Renal pelvis (tissue), 12 donors: ENCODE measurements at places on chromosomes 1 and 21.

- DNase-seq: no peak
Measured at GRCh38 chr1:19759740-19760089, 40.0 kb downstream of the TMCO4 start.

DNA sequence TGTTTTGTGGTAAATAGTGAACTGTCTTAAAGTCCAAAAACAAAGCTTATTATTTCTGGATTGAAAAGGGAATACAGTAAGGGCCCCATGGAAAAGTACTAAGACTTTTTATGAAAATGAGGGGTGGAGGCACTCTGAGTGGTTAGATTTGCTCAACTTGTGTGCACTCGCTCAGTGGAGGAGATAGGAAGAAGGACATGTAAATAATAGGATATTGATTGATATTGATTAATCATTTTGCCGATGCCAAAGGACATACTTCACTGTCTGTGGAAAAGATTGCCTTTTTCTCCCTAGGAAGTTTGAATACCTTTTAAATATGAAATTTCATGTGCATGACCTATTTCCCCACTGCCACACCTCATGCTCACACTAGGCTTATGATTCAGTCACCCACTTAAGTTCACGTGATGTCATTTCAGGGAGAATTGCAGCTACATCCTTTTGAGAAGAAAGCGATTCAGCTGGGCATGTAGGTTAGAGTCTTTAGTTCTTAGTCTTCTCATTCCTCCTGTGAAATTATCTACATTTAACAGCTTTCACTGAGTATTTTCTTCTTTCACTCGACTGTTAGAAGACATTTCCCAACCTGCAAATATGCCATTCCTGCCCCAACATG is 5.0 kb downstream of the MTR start:
- no peak for DNase-seq

- no peak for DNase-seq
Measured at GRCh38 chr1:166136222-166136621, 30.6 kb downstream of the FAM78B start.

DNA sequence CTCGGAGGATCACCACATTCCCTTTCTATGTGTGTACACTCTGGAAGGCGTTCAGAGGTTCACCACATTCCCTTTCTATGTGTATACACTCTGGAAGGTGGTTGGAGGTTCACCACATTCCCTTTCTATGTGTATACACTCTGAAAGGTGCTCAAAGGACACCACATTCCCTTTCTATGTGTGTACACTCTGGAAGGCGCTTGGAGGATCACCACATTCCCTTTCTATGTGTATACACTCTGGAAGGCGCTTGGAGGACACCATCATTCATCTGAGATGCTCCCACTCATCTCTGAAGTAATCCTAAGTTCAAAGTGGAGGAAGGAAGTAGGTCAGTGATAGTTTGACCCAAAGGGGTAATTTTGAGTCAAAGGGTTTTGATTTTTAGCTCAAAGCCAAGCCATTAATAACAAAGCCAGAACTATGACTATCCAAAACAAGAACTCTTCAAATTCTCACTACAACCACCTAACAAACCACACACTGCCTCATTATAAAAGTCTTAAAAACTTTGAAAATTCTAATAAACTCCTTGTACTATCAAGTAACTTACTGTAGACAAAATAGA is 32.9 kb downstream of the NRIP1 start:
- no peak for DNase-seq

- no peak for DNase-seq
Measured at GRCh38 chr21:26954662-26955121, 12.2 kb downstream of the ADAMTS5 start.

DNA sequence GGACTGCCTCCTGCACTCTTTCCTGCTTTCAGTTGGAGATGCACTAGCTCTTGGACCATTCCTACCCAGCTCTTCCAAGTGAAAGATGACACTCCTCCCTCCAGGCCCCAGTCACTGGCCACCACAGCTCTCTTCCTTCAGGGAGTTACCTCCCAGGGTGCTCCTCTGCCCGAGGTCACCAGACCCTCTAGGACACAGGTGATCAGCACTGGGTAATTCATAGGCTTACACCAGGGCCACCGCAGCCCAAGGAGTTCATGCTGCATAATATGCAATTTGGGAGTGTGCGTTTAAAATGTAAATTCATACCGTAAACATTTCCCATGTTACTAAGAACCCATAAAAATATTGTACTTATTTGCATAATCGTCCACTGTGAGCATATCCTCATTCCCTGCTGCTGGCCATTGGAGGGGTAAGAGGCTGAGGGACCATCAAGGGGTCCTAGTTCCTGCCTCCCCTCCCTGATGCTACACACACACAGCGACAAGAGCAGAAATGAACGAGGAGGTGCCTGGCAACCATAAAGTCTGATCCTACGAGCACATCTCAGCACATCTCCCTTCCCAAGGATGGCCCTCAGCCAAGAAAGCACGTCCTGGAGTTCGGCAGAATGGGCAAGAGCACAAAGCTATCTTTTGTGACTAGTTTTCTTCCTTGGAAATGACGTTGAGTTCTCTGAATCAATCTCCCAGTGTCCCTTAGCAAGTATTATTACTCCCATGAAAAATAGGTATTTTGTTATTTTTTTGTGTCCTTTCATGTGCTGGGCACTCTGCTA is 222.9 kb upstream of the RAB4A start:
- no peak for DNase-seq

DNA sequence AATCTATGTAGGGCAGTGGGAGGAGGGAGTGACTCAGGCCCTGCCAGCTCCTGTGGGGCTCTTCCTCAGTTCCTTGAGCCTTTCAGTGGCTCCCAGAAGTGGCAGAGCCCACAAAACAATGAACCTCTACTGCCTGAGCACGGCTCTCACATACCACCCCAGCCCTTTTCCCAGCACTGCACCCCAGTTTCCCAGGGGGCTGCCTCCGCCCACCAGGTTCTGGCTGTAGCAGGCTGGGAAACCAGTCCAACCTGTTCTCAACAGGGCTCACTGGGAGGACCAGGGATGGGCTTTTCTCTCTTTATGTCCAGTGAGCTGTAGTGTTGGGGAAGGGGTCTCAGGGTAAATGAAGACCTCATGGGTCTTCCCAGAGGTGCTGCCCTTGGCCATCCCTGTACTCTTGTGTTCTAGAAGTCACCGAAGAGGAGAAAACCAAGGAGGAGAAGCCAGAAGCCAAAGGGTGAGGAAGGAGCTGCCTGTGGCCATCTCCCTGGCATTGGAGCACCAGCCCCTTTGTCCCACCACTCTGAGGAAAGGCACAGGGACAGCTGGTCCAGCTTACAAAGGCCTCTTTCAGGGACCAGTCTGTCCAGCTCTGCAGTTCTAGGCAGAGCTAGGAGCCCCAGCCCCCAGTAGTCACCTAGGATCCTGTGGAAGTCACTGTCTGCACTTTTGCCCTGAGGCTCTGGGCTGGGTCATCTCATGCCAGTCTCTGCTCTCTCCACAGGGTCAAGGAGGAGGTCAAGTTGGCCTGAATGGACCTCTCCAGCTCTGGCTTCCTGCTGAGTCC is 3.5 kb downstream of the MARCKSL1 start:
- DNase-seq: no peak

- DNase-seq: no peak
Measured at GRCh38 chr1:56898879-56899278, 44.3 kb downstream of the C8A start.

GRCh38 chr1:156246241-156246780 is 1.5 kb downstream of the PAQR6 start:
- no peak for DNase-seq

- no peak for DNase-seq
Measured at GRCh38 chr1:110676970-110677369, 2.2 kb upstream of the KCNA3 start.

- no peak for DNase-seq
Measured at GRCh38 chr1:159040206-159040605, 30.5 kb downstream of the IFI16 start.

- DNase-seq: peak; percentile 40
Measured at GRCh38 chr1:108199201-108199691, 897 bp downstream of the SLC25A24 start.

- DNase-seq: no peak
Measured at GRCh38 chr1:24289937-24290595, 29.1 kb upstream of the GRHL3 start.
